ENCODE measurements at places on chromosomes 3 and 15.

- DNase-seq = no peak
Observed at GRCh38 chr3:152405915-152406802, 137.4 kb downstream of the MBNL1 start.

DNA sequence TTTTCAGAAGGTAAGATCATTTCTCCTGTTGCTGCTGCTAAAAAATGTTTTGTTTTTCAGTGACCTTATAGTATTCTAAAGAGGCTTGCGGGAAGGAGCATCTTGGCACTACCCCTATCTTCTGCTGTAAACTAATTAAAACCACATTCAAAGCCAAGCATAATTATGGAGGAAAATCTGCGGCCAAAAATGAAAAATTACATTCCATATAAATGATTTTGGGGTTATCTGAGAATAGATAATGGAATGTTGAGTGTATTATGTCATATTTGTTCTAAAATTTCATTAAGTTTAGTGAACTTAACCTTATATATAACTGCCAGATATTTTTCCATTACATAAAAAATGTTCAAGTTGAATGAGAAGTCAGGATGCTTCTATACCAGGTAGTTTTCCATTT, 170.4 kb upstream of the TMC3 start:
- no peak for DNase-seq

GRCh38 chr3:120907659-120908029, 361 bp upstream of the STXBP5L start:
- peak; percentile 98 for DNase-seq

DNA sequence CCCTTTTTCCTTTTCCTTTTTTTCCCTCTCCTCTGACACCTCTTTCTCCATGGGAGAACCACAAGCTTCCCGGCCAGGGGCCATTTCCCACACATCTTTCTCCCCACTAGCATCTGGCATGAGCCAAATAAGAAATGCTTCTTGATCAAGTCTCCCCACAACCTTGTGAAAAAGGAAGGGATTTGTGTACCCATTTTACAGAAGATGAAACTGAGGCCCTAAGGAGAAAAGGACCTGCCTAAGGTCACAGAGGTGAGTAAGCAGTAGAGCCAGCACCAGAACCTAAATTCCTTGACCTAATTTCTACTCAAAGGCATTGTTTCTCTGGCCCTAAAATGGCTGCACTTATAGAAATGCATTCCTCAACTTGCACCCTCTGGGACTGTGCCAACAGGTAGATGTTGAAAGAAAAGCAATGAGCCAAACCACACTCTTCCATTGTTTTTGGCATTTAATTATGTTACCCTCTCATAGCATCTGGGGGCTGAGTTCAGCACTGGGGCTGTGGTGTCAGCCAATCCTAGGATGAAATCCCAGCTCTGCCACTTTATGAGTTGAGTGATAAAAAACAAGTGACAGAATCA, 81.7 kb upstream of the TLE3 start:
- DNase-seq = no peak

DNA sequence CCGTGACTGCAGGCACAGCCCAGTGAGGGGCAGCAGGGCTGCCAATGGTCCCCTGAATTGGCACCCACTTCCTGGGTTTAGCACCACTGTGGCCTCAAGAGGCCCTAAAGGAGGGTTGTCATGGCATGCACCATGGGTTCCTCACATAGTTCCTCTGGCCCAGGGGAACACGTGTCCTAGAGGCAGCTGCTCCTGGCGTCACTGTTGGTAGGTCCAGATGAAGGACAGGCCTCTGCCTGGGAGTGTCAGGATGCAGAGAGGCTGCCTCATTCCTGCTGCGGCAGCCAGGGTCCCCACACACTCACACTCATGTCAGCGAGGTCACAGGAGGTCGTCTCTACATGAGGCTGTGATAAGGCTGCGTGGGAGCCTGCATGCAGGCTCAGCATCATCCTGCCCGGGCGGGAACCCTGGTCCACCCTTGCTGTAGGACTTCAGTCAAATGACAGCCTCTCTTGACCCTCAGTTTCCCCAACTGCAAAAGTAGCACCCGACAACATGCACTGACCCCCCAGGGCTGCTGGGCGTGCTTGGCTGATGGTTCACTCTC, 26.1 kb upstream of the SFMBT1 start:
- no peak for DNase-seq

DNA sequence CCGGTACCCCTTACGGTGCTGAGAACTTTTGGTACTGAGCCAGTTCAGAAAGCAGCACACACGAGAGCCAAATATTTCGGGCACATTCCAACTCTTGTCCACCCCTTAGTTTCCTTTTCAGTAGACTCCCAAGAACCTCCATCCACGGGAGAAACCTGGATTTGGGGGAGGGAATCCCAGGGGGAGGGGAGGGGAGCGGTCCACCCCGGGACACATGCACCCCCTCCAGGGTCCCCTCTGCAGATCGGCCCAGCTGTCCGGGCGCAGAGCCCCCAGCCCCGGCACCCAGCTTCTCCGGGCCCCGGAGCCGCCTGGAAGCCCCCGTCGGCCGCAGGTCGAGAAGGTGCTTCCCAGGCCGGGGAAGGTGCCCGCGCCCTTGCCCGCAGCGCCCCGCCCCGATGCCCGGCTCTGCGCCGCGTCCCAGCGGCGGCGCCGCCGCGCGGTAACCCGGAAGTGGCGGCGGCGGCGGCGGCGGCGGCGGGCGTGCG, 455 bp upstream of the ABHD17C start:
- no peak for DNase-seq

- DNase-seq = no peak
Observed at GRCh38 chr3:11382146-11382745, 110.0 kb downstream of the ATG7 start.

DNA sequence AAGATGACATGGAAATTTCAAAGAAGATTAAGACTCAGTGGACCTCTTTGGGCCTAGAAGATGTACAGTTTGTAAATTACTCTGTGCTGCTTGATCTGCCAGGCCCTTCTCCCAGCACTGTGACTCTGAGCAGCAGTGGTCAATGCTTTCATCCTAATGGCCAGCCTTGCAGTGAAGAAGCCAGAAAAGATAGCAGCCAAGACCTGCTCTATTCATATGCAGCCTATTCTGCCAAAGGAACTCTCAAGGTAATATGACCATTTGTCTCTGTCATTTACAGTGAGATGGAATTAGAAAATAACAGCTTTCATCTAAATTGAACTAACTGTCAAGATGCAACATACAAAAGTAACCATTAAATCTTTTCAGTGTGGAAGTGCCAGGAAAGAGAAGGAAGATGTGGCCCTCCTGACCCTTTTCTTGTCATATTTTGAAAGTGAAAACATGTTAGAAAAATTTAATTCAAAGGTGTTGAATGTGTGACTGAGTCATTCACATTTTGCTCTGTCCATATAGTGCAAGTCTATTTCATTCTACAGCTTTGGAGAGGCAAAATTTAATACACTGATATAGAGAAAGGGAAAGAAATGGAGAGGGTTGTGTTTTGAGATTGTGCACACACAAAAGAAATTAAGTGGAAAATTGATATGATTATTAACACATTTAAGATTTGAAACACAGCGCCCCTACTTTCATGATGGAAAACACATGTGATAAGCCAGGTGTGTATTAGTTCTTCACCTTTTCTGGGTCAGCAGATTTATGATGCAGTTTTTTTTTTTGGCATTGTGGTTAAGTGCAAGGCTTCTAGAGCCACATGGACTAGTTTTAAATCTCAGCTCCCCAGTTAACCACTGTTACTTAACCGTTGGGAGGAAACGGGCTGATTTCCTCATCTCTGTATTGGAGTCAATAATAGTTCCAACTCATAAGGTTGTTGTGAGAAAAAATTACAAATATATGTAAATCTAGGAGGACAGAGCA, 375.1 kb downstream of the NAALADL2 start:
- no peak for DNase-seq

DNA sequence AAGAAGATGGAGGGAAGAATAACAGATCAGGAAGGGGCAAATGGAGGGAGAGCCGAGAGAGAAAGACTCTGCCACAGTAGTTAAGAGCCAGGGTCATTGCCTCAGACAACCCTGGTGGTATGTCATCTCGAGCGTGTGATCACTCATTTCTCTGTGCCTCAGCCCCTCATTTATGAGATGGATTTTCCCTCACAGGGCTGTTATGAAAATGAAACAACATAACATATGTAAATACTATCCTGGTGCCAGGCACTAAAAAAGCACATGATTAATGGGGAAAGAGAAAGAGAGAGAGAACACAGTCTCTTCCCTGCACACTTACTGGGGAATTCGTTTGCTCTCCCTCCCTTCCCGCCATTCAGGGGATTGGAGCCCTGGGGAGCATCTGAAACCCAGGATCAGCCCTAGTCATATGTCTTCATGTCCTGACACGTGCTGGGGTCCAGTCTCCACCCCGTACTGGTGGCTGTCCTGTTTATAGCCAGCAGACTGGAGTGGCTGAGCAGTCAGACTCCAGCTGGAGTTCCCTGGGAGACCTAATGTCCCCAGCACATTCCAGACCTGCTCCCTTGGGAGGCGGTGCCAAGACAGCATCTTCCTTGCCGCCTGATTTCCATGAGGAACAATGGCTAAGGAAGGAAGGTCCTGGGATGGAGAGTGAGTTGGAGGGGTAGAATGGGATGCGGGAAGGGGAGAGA, 14.7 kb upstream of the AMOTL2 start:
- no peak for DNase-seq

GRCh38 chr3:169510693-169511010, 152.9 kb downstream of the MECOM start:
- DNase-seq = no peak

- no peak for DNase-seq
Observed at GRCh38 chr3:117184574-117184973, 475.0 kb downstream of the TUSC7 start.

DNA sequence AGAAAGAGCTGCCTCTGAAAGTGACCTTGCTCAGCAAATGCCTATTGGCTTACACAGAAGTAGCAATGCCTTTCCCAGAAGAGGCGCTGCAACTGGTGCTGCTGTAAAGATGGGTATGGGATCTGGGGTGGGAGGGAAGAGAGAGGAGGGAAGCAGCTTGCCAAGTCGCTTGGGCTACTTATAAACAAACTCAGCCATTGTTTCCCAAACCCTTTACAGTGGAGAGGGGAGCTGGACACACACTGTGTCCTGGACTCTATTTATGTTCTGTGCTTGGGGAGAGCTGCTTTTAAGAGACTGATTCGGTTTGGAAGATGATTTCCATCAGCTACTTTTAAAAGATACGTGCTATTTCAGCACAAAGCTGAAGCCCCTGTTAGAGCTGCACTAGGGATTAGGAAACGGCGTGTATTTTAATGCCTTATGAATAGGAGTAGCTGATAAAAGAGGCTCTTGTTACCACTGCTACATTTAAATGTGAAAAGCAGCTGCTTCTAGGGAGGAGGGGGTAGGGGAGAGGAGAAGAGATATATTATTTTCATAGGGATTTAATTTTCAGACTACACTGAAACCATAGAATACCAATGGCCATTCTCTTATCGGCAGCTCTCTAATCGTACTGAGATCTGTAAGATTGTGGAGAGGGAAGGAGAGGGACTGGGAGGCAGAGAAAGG, 440.6 kb downstream of the MCTP2 start:
- no peak for DNase-seq

- DNase-seq = no peak
Observed at GRCh38 chr15:31230630-31231485, 95.8 kb upstream of the KLF13 start.

- DNase-seq = no peak
Observed at GRCh38 chr3:170317954-170318353, 39.6 kb upstream of the SKIL start.

DNA sequence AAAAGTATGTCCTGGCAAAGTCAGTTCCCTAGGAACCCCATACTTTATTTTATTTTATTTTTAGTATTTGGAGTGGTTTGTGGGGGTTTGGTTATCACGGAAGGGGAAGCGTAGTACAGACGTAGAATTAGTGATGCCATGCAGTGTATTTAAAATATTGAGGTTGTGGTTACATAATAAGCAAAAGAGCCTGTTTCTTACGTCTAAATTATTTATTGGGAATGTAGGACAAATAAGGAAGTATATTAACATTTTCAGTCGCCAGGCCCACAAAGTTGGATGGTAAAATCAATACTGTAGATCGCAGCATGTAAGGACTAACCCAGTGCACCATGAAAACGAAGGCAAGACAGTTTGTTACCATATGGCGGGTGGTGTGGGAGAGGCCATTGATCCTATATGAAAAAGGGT, 558 bp downstream of the DTWD1 start:
- DNase-seq = no peak

- no peak for DNase-seq
Observed at GRCh38 chr3:86416334-86416733, 574.6 kb downstream of the VGLL3 start.

DNA sequence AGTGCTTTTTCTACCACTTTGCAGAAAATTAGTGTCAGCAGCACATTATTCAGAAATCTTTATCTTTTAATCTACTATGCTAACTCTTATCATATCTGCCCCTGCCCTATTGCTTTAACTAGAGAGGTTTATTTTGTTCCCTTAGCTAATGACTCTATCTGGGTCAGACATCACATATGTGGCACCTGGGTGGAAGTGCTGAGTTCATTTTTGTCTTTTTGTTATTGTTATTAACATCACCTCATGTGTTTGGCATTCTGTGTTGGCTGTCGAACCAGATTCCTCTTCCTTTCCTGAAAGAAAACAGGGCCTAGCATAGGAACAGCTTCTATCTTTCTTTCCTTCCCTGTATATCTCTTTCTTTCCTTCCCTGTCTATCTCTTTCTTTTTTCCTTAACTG, 100.7 kb downstream of the RBMS3 start:
- DNase-seq = no peak

GRCh38 chr3:116155841-116156240, 289.4 kb downstream of the LSAMP start:
- no peak for DNase-seq

Data from NCI-H2029 treated with DMSO at 0.1 percent for 48 hours (cell line).